Right forelimb (tissue), 1 donor: ENCODE measurements at places on chromosomes 3 and 15.

DNA sequence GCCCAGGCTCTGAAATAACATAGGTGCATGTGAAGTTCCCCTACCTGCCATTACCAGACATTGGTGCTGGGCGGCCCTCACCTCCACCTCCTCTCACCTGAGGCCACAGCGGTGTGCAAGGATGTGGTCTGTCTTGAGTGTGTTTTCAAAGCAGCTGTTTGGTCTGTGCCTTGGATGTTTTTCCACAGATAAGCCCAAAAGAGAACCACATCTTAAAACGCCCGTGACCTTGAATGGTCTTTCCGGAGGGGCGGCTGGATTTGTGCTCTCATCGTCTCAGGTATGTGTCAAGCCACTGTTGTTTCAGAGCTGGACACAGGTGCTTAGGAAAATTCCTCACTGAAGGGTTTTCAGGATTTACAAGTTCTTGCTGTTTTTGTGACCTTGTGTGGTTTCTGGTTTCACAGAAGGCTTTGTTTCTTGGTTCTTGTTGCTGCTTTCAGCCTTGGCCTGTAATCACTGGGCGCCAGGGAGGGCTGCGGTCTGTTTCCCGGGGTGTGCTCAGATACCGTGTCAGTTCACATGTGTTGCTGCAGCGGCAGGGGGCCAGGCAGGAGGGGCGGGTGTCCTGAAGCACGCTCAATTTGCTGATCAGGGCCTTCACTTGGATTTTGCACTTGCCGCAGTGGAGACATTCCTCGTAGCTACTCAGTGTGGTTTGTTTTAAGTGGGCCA, 128.4 kb downstream of the IGF1R start:
- DNase-seq = no peak

GRCh38 chr15:83012636-83013035, 1.2 kb upstream of the C15orf40 start:
- DNase-seq = no peak

DNA sequence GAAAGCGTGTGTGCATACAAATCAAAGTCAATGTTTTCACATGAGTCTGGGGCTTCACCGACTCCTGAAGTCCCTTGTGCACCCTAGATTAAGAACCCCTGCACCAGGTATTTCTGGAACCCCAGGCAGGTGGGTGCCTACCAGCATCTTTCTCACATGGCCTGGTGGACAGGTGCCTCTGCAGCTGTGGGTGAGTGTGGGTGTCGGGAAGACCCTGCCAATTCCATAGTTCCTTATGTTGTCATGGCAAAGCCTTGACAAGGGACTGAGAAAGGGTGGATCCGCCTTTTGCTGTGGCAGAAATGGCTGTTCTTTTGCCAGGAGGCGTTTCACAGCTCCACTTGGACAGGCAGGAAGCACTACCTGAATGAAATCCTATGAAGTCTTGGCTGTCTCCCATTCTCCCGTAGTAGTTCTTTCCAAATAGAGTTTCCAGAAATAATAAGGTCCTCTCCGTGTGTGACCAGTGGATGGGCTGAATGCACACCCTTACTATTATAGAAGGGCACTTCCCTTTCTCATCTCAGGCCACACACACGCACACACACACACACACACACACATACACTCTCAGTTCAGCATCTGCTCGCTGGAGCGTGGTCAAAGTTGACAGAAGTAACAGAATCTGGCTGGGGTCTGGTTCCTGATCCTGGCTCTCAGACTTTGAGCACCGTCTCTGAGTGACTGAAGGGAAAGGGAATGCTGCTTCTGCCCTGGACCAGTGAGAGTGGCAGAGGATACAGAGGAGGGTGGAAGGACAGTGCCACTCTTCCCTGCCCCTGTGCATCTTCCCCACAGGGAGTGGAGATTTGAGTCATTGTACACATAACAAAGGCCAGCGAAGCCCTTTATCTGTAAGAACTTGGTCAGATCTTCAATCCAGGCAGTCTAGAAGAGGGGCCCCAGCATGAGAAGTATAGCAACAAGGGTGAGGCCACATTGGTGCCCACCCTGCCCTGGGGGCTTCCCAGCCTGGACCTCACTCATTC, 38.7 kb downstream of the PDIA5 start:
- no peak for DNase-seq

- DNase-seq = peak; percentile 83
Observed at GRCh38 chr3:185659942-185660921, 74.1 kb downstream of the SENP2 start.

DNA sequence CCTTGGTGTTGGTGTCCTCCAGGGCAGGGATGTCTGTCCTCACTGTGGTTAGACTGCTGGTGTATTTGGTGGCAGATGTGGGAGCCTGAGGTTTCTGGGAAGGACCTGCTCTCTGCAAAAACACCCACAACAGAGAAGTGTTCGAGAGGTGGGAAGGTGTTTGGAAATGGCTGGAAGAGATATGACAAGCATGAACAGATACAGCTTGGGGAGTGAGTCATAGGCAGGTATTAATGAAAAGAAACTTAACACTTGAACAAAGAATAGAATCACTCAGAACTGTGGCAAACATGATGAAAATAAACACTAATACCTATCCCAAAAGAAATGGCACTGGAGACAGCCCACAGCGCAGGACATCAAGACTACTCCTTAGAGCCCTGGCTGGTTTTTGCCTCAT, 192.4 kb upstream of the RORA start:
- DNase-seq = no peak

- no peak for DNase-seq
Observed at GRCh38 chr15:69793781-69794451, 303.8 kb downstream of the TLE3 start.

DNA sequence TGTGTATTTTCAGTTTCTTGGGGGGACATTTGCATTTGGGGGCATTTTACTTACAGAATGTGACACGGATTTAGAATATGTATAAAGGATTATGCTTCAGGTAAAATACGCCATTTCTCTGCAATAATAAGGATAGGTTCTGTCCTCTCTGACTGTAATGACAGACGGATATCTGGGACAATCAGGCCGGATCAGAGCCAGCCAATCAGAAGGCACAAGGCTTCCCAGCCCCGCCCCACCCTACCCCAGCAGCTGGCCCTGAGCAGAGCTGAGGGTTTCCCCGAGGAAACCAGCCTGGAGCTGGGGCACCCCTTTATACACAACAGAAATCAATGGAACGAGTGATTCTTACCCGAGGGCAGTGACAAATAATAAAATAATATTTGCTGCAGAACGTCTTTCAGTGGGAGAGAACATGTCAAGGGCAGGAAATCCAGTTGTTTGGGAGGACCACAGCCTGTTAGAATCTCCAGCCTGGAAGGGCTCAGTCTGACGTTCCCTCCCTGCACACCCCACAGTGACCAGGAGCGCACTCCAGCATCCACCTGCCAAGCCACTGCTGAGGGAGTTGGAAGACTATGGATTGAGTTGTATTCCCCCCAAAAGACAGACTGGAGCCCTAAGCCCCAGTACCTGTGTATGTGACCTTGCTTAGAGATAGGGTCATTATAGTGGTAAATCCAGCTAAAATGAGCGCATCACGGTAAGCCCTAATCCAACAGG, 30.3 kb upstream of the SEC13 start:
- DNase-seq = no peak

- no peak for DNase-seq
Observed at GRCh38 chr15:48298914-48299313, 32.3 kb upstream of the DUT start.

DNA sequence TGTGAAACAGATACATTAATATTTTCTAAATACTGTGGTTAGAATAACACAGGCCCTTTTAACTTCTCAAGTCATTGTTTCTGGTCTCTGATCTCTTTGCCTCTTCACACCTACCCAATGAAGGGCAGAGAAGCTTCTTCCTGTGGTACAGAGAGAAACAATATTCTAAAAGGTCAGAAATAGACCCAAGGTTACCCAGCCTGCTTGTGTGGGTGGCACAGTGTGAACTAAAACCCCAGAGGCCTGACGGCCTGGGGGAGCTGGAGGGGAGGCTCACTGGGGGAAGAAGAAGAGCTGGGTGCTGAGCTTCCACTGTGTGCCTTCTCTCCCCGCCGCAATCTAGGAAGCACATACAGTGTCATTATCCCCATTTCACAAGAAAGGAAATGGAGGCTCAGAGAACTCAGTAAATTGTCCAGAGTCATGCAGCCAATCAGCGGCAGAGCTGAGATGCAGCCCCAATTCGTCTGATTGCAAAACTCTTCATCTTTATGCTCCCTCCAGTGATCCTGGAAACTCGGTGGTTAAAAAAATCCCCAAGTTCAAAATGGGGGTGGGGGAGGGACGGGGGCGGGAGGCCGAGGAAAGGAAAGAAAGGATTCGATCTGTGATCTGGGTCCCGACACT, 64.1 kb upstream of the HEG1 start:
- no peak for DNase-seq

GRCh38 chr3:30123755-30124154, 482.6 kb upstream of the TGFBR2 start:
- no peak for DNase-seq

GRCh38 chr15:49490966-49491365, 67.9 kb downstream of the FGF7 start:
- DNase-seq = no peak

DNA sequence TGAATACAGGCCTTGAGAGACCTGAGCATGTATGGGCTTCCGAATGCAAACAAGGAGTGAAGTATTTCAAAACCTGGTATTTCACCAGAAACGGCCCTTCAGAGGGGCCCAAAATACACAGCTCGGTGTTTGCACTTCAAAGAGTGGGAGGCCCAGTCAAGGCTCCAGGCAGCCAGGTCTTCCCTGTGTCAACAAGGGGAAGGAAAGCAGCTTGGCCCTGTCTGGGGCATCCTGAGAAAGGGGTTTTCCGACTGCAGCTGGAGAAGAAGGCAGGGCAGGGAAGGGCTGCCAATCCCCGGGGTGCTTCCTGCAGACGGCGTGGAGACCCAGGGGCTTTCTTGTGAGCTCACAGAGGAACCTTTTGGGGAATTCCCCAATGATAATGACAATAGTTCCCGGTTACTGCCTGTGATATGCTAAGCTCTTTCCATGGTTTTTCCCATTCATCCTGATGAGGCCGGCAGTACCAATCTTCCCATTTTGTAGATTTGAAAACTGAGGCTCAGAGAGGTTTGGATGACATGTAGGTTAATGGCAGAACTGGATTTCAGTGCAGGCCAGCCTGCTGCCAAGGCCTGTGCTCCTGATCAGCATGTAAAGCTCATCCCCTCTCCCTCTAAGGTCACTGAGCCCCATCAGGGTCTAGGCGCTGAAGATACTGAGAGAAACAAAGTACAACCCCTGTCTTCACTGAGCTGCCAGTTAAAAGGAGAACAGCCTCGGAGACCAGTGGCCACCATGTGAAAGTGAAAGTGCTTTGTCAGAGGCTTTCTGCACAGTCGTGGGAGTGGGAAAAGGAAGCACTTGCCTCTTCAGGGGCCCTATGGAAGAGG, 43.0 kb upstream of the TLE3 start:
- no peak for DNase-seq

DNA sequence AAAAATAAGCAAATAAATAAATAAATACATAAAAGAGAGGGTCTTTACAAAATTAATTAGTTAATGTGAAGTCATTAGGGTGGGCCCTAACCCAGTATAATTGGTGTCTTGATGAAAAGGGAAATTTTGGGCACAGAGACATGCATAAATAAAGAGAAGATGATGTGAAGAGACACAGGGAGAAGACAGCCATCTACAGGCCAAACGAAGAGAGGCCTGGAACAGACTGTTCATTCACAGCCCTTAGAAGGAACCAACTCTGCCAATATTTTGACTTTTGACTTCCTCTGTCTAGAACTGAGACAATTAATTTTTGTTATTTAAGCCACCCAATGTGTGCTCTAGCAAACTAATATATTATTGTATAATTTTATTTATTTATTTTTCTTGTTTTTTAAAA, 29.6 kb upstream of the SELENOK start:
- DNase-seq = no peak

DNA sequence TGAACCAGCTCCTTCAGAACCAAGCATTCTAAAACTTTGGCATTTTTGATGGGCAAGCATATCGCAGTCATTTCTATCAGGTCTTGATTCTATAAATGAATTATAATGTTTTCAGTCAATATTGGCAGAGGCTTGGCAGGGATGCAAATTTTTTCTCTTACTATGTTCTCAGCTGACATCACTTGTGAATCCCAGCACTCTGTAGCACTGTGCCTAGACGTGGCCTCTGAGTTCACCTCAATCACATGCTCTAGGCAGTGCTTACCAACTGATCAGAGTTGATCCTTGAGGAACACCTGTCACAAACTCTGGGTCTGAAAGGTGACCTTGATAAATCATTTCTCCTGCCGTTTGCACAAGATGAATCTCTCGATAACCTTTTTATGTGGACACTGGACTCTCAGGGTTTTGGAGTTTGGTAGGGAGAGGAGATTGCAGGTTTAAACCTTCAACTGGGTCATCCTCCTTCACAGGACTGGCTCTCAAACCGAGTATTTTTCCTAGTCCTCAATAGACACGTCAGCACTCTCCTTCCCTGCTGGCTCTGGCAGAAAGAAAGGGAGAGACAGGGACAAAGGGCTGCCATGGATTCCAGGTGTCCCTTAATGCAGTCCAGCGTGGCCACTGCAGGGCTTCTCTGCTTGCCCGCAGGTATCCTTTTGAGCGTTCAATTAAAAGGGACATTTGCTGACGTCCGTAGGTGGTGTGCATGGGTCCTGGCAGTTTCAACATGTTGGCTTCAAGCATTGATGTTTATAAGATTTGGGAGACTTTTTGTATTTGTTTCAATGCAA, 222.3 kb upstream of the CMC1 start:
- DNase-seq = no peak

DNA sequence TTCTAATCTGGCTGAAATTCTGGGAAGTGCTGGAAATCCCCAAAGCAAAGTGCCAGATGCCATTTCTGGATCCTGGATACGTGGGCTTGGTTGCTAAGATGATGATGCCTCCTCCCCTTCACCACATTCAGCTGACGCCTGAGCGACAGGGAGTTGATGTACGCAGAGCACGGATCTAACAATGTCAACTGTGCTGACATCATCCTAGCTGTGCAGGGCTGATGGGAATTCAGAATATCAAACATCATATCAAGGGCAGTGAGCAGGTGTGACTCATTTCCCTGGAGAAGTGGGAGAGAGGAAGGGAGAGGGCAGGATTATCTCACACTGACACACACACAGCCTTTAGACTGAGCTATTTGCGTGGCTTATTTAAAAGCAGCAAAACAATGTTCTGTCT, 92.6 kb upstream of the ZBTB20 start:
- DNase-seq = no peak

DNA sequence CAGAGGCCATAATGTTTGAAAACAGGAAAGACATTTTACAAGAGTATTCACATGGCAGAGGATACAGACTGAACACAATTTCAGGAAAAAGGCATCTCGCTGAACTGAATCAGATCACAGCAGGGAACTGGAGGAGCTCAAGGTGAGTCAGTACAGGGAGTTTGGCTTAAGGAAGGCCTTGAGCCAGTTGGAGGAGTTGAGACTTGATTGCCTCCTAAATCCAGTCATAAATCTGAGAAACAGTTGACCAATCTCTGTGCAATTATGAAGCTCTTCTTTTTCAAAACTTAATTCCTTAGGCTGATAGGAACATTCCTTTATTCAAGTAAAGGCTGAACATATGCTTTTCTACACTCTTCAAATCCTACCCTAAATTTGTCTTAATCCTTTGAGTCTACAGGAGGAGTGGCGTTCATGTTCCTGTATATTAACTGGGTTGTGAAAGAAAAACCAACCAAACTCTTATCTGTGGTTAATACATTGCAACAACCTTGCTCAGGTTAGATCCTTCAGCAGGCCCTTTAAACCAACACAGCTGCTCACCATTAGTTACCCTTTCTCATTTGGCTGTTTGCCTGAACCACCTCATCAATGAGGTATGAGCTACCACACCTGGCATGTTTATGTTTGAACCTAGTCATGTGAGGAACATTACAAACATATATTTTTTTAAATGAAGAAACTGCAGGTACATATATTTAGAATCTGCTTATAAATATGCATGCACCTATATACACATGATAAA, 404.1 kb upstream of the ATP11B start:
- DNase-seq = no peak

GRCh38 chr3:36736301-36736700, 28.1 kb downstream of the DCLK3 start:
- no peak for DNase-seq
